GM12864 (cell line): ENCODE measurements at places on chromosomes 13 and 19.

DNA sequence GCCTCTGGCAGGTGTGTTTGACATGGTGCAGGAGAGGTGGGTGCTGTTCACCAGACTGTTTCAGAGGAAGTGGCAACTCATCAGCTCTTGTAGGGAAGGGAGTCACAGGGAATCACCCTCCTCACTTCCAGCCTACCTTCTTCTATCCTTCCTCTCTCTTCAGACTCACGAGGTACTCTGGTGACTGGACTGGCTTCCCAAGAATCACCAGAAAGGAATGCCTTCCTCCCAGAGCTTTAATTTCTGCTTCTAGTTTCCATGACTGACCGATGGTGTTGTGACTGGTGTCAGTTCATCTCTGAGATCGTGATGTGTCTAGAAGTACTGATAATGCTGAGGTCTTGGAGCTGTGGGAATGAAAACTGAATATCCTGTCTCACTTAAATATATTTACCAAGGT lies 247.3 kb downstream of the KCTD12 start:
- DNase-seq = no peak

DNA sequence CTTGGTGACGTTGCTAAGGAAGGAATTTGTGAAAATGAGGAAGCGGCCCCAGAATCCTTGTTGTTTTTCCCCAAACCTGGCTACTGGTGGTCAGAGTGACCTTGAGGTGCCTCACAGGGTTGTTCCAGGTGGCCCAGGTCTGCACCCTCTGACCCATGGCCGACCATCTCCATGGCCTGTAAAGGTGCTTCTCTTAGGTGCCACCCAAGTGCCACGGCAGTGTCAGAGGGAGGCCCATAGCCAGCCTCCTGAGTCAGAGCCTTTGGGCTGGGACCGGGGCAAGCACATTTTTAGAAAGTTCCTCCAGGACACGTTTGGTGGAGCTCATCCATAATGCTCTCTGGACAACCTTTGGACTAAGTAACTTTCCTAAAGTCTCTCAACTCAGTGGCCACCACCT lies 83.9 kb upstream of the IRS2 start:
- no peak for DNase-seq

- no peak for DNase-seq
Measured at GRCh38 chr13:57345526-57345925, 178.5 kb downstream of the PRR20E start.

DNA sequence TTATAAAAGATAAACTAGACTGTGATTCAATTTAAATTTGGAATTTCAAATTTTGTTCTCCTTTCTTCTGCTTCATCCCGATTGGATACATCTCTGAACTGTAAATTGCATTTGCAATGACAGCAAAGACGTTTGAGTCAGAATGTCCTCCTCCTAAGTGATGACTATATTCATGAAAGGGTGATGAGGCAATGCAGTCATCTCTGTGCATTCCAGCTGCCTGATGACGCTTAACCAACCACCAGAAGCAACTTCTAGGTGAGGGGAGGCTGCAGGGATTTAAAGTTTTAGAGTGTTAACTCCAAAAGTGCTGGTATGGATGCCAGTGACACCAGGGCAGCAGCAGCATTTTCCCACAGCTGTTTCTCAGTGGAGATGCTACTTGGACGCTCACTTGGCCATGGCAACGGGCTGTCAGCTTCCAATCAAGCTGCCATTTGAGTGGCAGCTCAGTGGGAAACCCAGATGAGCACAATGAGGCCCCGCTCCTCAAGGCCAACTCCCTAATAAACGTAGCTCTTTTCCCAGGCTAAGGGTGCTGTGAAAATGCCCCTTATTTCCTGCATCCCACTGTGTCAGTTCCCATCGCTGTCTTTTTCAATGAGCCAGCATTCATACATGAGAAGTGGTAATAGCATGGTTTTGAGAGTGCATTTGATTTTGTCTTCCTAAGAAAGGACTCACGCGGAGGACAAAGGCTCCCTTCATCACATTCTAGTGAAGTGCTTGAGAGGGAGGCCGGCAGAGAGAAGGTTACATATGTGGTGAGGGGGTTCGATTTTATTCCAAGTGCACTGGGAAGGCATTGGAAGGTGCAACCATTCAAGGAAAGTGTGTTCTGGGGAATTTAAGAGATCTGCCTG lies 45.2 kb upstream of the AMER2 start:
- DNase-seq = no peak

GRCh38 chr19:4738734-4739133 lies 15.1 kb upstream of the DPP9 start:
- no peak for DNase-seq

DNA sequence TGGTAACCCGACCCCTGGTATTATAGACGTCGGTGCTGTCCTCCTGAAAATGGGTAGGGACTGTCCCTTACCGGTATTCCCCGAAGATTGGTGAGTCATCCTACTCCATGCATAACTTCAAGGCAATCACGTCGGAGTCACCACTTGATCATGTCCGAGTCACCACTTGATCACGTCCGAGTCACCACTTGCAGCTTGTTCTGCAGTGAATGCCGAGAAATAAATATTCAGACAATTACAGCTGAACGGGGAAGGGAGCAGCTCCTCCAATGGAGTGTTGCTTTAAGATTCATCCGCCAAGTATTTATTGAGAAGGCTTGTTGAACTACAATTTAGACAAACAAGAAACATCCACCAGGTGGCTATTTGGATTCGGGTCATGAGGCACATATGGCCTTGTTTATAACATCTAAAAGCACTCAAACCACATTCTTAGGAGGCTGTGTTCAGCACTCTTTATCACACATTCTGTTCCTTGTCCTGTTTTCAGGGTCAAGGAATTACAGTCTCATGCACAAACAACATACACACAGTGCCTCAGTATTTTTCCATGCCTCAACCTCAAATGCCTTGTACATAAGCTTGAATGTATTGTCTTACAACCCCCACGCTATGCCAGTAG lies 43.1 kb downstream of the ZNF726 start:
- no peak for DNase-seq

- DNase-seq = no peak
Measured at GRCh38 chr13:27919934-27920676, at the start of gene PDX1. TSS of gene PDX1 (plus strand) at chr13:27920000. CDS start at chr13:27920139, 139 bp downstream.

GRCh38 chr19:4310247-4311121 lies 6.1 kb downstream of the FSD1 start:
- no peak for DNase-seq

GRCh38 chr13:58134012-58134411 lies 502.5 kb downstream of the PCDH17 start:
- DNase-seq = no peak

DNA sequence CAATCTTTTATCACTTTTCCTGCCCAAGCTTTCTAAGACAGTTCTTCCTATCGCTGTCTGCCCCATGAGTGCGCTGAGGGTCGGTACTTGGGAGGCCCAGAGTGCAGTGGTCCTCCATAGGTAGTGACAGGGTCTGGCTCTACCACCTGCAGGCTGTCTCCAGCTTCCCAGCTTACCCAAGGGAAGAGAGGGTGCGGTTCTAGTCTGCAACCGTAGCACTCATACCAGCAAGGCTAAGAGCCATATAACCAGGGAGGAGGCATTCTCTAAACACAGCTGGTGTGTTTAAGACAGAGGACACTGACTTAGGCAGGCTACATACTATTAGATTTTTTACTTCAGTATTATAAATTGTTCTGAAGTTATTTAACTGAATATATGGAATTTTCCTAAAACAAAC lies 8.2 kb downstream of the PROZ start:
- DNase-seq = no peak

DNA sequence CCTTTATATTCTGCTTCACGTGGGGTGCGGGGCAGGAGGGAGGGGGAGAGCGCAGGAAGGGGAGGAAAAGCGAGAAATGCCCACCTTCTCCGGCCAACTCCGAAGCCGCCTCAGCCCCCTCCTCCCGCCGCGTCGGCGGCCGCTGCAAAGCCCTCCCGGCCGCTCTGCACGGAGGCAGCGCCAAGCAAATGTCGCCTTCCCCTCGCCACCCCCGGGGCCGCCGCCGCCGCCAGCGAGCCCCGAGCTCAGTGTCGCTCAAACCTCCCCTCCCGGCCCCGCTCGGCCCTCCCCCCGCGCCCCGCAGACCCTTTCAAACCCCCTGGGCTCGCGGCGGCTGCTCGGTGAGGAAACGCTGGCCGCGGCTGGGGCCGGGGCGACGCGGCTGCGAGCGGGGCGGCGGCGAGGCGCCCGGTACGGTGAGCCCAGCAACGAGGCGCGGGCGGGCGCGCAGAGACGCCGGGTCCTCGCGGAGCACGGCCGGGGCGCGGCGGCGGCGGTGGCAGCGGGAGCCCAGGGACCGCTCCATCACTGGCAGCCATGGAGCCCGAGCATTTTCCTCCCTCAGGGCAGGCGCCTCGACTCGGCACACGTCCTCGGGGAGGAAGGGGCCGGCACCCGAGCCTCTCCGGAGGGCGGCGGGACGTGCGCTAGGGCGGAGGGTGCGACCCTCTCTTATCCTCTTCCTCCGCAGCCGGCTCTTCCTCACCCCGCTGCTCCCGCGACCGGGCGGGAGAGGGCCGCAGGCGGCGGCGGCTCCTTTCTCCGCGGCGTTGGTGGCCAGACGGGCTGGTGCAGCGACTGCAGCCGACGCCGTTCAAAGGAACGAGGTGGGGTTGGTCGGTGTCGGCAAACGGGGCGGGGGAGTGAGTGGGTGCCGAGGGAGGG lies 463 bp upstream of the TSC22D1 start:
- DNase-seq = no peak

DNA sequence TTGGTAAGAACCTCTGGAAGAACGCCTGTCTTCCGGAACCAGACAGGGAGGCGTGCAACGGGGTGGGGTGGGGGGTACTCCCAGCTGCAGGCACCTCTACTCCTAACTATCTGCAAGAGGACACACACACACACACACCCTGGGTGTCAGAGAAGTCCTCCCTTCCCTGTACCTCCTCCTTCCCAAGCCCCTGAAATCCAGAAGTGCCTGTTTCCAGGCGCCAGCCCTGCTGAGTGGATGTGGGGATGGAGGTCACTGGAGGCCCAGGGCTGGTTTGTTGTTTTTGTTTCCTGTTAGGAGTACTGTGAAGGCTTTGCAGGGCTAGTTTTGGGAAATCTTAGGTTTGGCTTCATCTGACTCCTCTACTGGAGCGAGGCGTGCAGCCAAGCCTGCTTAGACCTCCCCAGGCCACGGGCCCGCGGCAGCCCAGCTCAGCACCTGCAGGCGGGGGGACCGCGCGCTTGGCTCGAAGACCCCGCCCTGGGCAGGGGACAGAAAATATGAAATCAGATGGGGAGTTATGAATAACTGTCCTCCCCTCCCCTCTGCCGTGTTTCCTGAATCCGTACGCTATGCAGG lies 36.4 kb downstream of the SOX1 start:
- DNase-seq = no peak

DNA sequence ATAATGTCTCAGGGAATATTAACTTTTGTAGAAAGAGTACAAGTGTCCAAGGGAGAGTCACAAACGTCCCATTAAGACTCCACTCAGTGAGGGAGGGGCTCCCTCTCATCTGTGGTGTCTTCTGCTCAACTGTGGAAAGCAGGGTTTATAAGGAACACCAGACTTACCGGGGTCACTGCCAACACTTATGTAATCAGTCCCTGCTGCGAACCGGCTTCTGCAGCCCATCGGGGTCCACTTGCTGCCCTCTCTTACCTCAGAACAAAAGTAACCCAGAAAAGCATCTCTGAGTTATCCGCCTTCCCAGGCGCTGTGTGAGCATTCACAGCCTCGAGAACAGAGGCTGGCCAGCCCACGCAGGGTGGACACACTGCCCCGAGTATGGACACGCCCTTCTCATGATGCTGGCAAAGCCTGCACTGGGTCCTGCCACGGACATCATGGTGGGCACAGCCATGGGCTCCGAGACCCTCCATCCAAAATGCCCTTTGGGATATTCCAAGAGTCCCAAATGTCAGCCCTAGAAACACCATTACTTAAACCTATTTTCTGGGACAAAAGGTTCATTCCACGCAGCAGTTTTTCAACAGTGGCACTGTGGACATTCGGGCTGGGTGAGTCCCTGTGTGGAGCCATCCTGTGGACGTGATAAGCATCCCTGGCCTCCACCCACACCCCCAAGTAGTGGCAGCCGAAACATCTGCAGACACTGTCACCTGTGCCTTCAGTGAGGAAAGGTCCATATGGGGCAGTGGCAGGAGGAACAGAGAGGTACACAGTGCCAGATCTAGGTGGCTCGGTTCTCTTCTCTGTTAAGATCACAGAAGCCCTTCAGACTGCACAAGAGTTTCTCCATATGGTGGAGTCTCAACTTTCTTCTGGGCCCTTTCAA lies 63.9 kb downstream of the STK24 start:
- DNase-seq = no peak

DNA sequence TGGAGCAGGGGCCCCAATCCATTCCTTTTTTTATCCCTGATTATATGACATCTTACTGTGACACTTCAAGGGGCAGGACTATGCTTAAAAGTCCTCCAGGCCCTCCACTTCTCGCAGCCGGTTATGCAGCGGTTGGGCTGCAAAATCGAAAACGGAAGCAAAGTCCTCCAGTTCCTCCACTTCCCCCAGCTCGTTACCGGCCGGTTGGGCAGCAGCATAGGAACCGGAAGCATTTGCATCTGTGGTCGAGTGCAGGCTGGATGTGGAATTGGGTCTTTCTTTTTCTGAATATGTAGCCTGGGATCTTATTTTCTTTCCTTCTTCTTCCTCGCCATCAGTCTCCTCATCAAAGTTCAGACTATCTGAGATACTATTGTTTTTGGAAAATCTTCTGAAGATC lies 46.1 kb downstream of the OXGR1 start:
- DNase-seq = no peak

DNA sequence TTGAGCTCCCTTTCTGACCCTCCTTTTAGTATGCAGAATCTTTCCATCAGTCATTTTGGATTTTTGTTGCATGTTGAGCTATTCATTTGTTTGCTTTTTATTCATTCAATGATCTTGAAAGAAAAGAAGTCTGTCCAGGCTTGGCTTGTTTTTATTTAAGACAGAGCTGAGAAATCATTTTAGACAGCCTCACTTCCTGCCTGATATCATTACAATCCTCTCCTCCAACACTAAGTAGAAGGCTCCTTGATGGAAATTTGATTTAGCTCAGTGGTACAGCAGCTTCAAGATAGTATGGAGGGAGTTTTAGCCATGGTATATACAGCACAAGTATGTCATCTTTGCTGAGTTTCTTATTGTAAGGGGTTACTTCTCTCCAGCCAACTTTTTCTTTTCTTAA lies 28.4 kb downstream of the MBNL2 start:
- no peak for DNase-seq

DNA sequence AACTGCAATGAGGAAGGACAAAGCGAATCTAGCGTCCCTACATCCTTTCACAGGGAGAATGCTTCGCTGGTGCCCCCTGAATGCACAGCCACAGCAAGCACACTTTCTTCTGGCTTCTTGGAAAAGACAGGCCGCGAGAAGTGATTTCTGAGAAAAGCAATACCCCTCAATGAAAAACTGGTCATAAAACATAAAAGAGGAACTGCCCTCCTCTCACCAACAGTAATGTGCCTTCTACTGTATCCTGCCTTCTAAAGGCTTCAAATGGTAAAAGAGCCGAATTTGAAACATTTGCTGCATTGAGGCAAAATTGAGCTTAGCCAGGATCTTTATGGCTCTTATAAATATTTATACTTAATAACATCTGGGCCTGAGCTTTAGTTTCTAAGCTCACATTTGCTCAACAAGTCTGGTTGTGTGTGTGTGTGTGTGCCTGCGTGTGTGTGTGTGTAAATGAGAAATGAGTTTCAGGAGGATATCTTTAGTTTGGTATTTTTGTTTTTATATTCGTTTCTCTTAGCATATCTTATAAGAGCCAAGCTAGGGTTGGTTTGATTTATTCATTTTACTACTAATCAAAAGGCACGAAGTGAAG lies 246.1 kb upstream of the MAB21L1 start:
- no peak for DNase-seq

GRCh38 chr19:17871878-17872250 lies at the start of gene SLC5A5:
TSS of gene SLC5A5 (plus strand) at chr19:17871945. CDS start at chr19:17872320, 375 bp downstream.
- no peak for DNase-seq

GRCh38 chr13:42752731-42753130 lies 28.7 kb upstream of the FAM216B start:
- DNase-seq = no peak

- DNase-seq = no peak
Measured at GRCh38 chr13:28237944-28238343, 99.6 kb downstream of the PAN3 start.
